ENCODE measurements at places on chromosomes 2 and 18.

GRCh38 chr2:176068419-176068832 lies 15.3 kb downstream of the EVX2 start:
- DNase-seq: no peak

- DNase-seq: no peak
These were observed 168.2 kb downstream of the MCFD2 start for GRCh38 chr2:46747297-46747818.

DNA sequence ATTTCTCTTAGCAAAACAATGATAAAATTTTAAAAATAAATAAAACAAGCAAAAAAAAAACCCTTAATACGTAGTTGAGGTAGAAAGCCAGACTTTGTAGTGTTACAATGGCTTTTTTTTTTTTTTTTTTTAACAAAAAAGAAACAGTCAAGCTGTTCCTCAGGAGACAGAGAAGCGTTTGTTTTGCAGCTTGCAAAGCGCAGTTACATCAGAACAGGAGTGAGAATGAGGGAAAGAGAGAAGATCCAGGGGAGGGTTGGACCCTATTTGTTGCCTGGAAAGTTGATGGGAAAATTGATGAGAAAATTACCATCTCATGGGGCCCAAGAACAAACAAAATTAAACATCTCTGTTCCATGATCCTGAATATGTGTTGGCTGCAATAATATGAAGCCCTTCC lies 146.5 kb downstream of the NETO1 start:
- DNase-seq: no peak

- no peak for DNase-seq
These were observed 51.7 kb downstream of the NOP58 start for GRCh38 chr2:202317080-202317857.

GRCh38 chr18:22336406-22336805 lies 81.3 kb downstream of the CTAGE1 start:
- no peak for DNase-seq

- no peak for DNase-seq
These were observed 117.7 kb upstream of the ACVR1C start for GRCh38 chr2:157746234-157746950.

DNA sequence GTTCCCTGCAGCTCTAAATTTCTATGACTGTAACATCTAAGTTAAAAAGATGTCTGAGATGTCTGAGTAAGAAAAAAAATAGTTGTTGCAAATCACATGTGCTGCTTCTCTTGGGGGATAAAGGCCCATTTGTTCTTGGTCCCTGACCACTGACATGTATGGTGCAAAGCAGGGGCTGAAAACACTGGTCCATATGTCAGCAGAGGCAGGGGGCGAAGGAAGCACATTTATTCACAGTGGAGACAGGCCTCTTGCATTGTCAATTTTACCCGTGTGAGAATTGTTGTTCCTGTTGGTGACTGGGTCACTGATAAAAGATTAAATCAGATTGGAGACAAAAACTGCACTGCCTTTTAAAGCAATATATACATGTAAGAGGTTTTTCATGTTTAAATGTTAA lies 38.8 kb downstream of the PRKCE start:
- DNase-seq: no peak

GRCh38 chr2:239308661-239309397 lies 92.0 kb downstream of the HDAC4 start:
- DNase-seq: peak; percentile 54

GRCh38 chr2:227578642-227579041 lies 20.1 kb upstream of the SCYGR2 start:
- no peak for DNase-seq

DNA sequence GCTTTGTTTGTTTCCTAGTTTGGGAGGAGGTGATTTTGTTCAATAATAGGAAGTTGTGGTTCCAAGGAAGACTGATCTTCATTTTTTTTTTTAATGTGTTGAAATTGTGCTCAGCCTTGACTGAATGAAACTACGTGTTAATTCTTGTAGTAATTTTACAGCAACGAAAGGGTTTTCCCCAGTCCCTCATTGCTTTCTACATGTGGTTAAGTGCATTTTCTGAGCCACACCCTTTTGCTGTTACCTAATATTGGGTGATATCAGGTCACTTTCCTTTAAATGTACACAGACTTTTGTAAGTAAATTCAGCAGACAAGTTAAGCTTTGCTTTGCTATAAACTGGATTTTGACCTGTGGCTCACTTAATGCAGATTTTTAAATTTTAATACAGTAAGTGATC lies 73.6 kb downstream of the OTX1 start:
- DNase-seq: no peak

GRCh38 chr2:241505781-241506201 lies 2.6 kb downstream of the STK25 start:
- no peak for DNase-seq

GRCh38 chr2:192775011-192775410 lies 580.3 kb upstream of the TMEFF2 start:
- DNase-seq: no peak

DNA sequence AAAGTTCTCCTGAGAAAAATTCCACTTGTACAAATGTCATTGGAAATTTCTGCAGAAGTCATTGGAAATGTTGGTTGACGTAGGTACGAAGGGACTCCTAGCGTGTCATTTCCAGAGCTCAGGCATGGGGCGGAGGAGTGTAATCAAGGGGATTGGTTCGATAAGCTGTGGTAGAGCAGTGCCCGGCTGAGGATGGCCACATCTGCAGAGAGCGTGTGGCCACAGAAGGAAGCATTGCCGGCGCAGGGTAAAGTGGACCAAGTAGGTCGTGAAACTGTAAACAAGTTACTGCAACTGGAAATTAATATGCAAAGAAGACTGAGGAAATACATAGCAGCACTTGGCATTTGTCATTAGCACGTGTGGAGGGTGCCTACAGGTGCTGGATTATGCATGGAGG lies 101.8 kb downstream of the DGKD start:
- DNase-seq: peak; percentile 13

DNA sequence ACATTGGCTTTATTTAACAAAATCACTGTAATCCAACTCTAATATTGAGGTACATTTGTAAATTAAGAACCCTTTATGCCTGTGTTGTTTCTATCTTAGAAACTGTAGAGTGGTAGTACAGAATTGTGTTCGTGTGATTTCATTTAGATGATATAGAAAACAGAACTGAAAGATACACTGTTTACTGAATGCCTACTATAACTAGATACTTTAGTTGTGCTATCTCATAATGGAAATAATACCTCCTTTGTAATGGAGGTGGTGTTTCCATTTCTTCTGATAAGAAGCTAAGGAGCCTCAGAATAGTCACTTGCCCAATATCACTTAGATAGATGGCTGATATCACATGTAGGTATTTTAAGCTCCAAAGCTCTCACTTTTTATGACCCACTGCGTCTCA lies 62.5 kb upstream of the UBXN4 start:
- no peak for DNase-seq

DNA sequence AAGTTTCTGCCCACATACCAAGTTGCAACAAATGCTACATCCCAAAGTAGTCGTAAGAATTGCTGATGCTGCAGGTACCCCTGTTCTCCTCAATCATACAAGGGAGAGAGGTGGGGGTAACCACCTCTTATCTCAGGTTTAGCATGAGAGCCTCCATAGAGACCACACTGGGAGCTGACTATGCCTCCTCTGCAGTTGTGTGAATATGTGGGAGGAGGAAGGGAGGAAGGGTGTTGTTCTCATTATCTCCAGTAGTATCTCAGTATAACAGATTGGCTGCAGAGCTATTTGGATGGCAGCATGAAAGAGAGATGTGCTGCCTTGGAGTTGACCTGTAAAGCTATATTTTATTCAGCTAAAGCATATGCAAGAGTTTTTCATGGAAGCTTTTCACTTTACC lies 690.7 kb downstream of the KCNJ3 start:
- DNase-seq: no peak

- DNase-seq: no peak
These were observed 14.6 kb upstream of the CREG2 start for GRCh38 chr2:101401906-101402305.

- DNase-seq: no peak
These were observed 3.6 kb downstream of the ZC3H8 start for GRCh38 chr2:112251271-112251670.

GRCh38 chr2:45046786-45047185 lies 37.5 kb upstream of the SIX2 start:
- DNase-seq: no peak

GRCh38 chr2:240387669-240388358 lies 47.6 kb upstream of the GPC1 start:
- DNase-seq: peak; percentile 75

DNA sequence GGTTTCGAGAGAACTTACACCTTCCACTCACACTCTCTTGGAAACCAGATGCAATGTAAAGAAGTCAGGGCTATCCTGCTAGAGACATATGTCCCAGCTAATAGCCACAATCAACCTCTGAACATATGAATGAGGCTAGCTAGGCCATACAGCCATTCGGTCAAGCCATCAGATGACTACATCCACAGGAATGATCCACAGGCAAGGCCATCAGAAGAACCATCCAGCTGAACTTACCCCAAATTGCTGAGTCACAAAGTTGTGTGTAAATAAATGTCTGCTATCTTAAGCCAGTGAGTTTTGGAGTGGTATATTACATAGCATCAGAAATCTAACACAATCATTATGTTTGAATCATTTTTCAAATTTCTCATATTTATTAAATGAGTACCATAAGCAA lies 5.2 kb upstream of the SPAST start:
- DNase-seq: no peak

- no peak for DNase-seq
These were observed 155.2 kb downstream of the BCL2 start for GRCh38 chr18:63164396-63164795.

DNA sequence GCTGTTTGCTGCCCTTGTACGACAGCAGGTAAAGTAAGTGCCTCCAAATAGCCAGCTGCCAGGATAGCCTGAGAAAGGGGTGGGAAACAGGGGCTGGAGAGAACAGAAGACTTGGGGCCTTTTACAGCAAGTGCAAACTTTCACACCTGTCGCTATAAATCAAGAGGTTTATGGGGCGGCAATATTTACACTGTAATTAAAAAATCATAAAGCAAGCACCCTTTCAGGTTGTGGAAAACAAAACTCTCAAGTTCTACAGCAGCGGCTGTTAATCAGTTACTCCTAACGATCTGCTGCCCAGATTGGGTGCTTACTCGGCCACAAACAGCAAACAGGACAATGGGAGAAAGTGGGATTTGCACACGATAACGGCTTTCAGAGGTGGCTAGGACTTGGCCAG lies 359.5 kb upstream of the ETAA1 start:
- DNase-seq: no peak

- no peak for DNase-seq
These were observed 60.7 kb downstream of the COL6A3 start for GRCh38 chr2:237353215-237353614.

DNA sequence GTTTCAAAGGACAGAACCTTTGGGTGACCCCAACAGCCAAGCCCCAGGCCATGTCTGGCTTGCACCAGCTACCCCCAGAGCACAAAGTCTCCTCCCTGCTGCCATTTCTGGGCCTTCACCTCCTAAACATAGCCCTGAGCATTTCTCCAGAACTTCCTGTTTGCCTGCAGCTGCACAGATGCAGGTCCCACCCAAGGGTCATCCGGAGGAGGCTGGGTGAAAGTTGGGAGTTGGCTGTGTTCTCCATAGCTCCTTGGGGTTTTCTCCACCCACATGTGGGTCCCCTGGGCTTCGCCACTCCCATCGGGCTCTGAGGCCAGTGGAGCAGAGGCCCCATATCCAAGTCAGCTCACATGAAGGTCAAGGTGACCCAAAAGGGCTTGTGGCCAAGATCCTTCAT lies 4.3 kb downstream of the TNP1 start:
- DNase-seq: no peak

DNA sequence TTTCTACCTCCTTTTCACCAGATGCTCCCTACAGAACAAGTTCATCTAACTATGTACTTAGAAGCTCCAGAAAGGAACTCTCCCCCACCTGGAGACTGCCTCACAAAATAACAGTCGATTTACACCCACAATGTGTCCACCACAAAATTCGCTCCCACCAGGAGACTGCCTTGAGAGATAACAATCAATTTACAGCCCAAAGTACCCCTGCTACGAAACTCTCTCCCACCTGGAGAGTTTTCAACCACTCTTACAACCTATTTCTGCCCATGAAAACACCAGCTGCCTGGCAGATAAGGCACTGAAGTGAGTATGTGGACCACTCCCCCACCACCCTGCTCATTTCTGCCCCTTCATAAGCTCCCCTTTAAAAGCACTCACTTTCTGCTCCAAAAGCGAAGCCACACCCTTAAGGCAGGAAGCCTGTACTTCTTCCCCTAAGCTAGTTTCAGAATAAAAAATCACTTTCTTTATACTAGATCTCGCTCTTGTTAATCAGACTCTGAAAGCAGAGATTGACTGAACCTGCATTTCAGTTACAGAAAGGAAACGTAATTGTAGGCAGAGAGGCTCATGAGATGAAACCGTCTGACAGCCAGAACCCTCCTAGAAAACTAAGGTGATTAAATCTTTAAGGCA lies 94.4 kb upstream of the RBBP8 start:
- no peak for DNase-seq

- DNase-seq: no peak
These were observed 819 bp downstream of the ANKRD44 start for GRCh38 chr2:197309691-197310231.

DNA sequence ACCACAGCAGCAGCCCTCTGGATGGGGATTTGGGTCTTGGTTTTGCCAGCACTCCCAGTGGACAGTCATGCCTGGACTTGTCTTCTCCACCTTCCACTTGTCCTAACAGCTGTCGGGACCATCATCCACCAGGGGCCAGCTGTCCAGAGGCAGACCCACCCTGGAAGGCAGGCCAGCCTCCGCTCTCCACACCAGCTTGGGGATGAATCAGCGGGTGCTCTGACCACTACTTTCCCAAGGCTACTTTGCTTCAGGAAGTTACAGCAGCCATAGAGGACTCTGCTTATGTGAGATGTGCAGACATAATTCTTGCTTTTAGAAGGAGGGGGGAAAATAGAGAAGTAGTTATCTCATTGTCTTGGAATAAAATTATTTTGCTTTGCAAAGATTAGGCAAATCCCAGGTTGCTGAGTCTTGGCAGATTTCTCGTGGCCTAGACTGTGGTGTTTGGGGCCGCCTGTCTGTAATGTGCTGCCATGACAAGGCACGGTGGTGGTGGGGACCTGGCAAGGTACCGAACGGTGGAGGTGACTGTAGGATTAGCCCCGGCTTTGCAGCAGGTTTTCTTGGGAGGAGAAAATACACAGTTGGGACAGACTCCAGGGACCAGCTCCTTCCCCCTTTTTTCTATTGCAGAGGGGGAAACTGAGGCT lies 148.7 kb downstream of the AGAP1 start:
- no peak for DNase-seq
